ENCODE measurements at places on chromosomes 5 and 9.

DNA sequence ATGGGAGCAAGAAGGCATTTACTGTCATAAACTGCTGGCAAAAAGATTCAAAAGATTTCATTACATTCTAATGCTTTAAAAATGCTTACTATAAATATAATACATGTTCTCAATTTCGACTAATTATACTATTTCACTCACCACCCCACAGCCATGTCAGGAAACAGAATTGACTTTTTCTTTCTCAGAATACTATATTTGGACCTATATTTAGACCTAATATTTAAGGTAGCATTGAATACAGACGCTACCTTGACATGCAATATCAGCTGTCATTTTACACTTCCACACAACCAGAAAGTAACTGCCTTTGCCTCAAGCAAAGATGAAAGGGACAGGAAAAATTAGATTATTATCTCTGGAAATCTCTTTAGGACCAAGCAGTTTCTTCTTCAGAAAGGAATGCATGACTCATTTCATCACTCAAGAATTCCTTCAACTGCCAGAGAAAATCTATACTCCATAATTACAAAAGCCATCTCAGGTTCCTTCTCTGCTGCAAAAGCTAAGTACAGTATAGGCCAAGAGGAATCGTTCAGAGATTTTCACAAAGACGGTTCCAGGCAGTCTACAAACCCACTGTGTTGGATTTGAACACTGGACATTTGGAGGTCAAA, 11.8 kb upstream of the UBE2QL1 start:
- DNase-seq: no peak

GRCh38 chr5:14306329-14306815, 163.2 kb downstream of the TRIO start:
- no peak for DNase-seq

- no peak for DNase-seq
Measured at GRCh38 chr5:128920345-128921215, 44.7 kb upstream of the SLC27A6 start.

- DNase-seq: no peak
Measured at GRCh38 chr5:115415143-115415491, 118.7 kb upstream of the CCDC112 start.

GRCh38 chr5:107605596-107606125, 65.1 kb downstream of the EFNA5 start:
- DNase-seq: no peak

DNA sequence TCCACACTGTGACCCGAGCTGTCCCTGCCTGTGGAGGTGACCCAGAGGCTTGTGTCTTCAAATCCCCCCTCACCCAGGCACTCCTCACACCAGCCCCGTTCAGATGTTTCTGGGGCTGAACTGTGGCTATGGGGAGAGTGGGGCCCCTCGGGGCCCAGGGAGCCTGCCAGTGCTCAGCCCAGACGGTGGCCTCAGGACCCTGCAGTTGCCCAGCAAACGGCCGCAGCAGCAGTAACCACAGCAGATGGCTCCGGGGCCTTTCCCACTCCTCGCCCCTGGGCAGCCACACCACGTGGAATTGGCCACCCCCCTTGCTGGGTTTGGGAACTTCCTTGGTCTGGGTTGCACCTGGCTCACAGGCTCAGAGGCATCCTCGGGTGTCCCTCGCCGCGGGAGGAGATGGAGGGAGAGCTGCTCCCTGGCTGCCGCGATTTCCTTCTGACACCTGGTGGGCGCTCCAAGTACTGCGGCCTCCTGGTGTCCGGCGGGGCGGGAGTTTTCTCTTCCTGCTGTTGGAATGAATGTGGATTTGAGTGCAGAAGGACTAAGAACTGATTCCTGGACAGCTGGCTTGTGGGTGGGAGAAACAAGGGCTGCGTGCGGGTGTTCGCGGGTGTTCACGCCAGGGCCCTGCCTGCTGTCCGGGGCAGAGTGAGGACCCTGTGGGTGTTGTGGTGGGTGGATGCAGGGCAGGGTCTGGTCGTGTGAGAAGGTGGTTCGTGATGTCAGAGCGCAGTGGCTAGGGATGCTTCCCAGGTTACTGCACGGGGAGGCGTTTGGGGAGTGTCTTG, 97.5 kb downstream of the COL5A1 start:
- DNase-seq: peak; percentile 78

GRCh38 chr5:132673939-132674630, at the start of gene IL4:
Gene IL4 (plus strand): TSS chr5:132673989. CDS start chr5:132674051, 62 bp downstream.
- DNase-seq: no peak

- no peak for DNase-seq
Measured at GRCh38 chr5:125357660-125358059, 611.2 kb upstream of the ZNF608 start.

- DNase-seq: no peak
Measured at GRCh38 chr9:133809335-133809734, 71.2 kb upstream of the SARDH start.

DNA sequence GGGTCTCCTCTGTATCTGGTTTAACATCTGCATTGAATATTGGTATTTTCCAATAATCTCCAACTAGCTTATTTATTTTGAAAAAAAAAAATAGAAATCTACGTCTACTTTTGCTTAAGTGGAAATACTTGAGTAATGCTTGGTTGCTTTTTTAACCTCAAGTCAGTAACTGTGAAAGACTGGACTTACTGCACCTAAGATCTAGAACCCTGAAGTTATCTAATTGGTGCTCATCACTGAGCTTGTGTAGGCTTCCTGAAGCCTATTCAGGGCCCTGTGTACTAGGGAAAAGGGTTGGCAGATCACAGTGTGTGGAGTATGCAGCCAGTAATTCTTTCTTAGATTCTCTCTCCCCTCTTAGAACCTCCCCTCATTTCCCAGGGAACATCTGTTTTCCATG, 16.2 kb downstream of the SLC1A1 start:
- DNase-seq: no peak

DNA sequence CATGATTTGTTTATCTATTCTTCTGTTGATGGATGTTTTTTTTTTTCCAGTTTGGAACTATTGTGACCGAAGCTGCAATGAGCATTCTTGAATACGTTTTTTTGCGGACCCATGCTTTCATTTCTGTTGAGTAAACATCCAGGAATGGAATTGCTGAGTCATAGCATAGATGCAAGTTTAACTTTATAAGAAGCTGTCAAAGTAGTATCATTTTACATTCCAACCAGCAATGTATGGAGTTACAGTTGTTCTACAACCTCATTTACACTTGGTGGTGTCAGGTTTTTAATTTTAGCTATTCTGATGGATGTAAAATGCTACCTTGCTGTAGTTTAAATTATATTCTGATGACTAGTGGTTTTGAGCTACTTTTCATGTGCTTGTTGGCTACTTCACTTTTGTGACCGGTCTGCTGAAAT, 49.0 kb downstream of the NPR3 start:
- no peak for DNase-seq

- DNase-seq: no peak
Measured at GRCh38 chr5:54136516-54137440, 173.6 kb downstream of the ARL15 start.

GRCh38 chr9:129776938-129777768, 24.3 kb upstream of the PTGES start:
- DNase-seq: peak; percentile 84

- DNase-seq: no peak
Measured at GRCh38 chr5:94618029-94618492, 343 bp downstream of the KIAA0825 start.

- DNase-seq: peak; percentile 34
Measured at GRCh38 chr9:134619983-134620661, 21.5 kb upstream of the COL5A1 start.

DNA sequence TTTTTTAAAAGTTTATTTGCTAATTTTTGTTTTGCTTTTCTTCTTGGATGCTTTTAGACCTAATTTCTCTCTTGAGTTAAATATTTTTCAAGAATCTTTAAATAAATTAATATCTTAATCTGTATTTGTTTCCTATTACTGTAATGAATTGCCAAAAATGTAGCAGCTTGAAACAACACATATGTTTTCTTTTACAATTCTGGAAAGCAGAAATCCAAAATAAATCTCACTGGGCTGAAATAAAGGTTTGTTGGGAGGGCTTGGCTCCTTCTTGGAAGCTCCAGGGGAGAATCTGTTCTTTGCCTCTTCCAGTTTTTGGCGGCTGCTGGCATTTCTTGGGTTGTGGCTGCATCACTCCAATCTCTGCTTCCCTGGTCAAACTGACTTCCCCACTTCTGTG, 658.1 kb upstream of the ARRDC3 start:
- DNase-seq: no peak

DNA sequence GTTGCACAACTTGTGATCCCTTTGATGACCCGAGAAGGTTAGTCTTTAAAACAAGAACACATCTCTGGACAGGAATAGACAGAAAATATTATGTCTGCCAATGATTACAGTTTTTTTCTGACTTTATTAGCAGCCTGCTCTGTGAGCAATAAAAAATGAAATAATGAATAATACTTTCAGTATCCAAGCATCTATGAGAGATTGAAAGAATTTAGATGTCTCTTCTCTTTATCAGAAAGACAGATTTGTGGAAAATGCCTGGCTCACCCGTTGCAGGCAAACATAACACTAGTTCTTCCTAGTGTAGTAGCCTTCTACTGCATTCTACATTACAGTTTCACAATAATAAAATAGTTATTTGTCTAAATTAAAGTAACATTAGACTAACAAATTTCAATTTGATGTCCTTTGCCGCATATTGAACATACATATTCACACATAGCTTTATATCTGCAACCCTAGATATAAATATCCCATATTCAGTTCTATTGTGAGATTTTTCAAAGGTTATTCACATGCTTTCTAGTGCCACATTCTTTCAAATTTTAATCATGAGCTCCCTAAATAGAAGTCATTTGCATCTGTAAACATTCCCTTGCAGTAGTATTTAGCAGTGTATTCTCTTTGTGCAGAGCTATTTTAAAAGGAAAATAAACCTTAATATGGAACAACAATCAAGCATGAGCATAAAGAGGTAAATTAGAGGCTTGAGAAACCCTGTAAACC, 267.3 kb downstream of the EFNA5 start:
- DNase-seq: no peak

- DNase-seq: no peak
Measured at GRCh38 chr5:134275822-134276221, 49.9 kb upstream of the PPP2CA start.

- DNase-seq: no peak
Measured at GRCh38 chr5:72209147-72210115, 102.2 kb downstream of the MAP1B start.

DNA sequence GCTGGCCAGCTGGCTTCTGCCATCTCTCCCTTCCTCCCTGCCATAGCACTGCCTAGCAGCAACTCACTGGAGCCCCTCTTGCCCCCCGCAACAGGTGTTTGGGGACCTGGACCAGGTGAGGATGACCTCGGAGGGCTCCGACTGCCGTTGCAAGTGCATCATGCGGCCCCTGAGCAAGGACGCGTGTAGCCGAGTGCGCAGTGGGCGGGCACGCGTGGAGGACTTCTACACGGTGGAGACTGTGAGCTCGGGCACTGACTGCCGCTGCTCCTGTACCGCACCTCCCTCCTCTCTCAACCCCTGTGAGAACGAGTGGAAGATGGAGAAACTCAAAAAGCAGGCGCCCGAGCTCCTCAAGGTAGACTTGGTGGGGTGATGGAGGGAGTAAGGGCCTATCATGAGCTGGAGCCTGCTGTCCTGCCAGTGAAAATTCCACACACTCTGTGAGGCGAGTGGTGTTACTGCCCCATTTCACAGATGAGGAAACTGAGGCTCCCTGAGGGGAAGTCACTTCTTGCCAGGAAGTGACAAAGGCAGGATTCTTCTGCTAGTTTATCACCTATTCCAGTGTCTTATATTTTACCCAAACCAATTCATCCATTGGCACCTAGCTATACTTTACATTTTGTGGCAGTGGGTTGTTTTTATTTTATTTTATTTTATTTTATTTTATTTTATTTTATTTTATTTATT, 10.1 kb downstream of the OLFML2A start:
- DNase-seq: peak; percentile 23

DNA sequence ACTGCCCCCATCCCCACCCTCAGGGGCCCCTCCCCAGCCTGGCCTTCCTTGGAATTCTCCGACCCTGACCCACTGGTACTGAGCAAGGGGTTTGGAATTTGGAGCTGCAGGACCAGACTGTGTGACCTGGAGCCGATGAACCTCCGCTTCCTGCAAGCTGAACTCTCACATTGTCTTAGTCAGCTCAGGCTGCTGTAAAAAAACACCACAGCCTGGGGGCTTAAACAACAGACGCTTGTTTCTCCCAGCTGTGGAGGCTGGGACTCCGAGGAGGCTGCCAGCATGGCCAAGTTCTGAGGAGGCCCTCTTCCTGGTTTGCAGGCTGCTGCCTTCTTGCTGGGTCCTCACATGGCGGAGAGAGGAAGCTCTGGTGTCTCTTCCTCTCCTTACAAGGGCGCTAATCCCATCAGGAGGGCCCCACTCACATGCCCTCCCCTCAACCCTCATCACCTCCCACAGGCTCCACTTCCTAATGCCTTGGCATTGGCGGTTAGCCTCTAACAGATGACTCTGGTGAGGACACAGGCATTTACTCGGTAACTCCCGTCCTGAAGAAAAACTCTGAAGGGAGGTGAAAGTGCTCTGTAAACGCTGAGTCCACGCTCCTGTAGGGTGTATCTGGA, 42.4 kb downstream of the C5orf15 start:
- no peak for DNase-seq

GRCh38 chr5:111126896-111127295, 34.7 kb downstream of the WDR36 start:
- DNase-seq: no peak

- no peak for DNase-seq
Measured at GRCh38 chr9:93234600-93234999, 50.7 kb downstream of the WNK2 start.

DNA sequence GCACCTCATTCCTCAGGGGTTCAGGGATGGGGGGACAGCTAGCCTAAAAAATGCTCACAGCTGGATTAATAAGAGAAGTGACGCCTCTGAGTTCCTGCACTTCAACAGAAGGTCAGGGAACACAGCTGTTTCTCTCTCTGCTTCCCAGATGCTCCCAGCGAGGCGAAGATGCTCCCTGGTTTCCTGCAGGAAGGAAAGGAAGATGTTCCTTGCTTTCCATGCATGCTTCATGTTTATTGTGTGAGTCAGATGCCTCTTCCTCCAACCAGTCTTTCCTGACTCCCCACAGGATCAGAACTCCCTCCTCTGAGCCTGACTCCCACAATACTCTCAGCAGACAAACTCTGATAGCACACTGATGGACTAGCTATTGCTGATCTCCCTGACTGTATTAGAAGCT, 71.9 kb downstream of the MFAP3 start:
- no peak for DNase-seq

DNA sequence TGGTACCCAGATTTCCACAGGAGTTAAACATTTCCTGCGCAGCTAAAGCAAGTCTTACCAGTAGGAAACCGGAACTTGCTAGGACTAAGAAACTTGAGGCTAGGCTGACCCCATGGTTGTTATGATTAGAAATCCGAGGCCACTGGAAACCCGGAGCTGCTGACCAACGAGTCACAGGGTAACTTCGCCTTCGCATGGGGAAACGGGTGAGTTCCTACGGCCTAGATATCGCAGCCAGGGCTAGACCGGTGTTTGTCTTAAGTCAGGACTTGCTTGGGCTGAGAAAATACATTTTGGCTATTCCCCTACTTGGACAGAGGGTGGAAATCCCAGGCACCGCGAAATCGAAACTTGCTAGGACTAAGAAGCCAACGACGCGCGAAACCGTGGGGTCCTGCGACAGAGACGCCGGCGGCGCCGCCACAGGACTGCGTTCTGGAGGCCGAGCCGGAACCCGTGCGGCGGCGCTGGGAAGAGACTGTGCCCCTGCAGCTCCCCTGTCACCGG, 1.6 kb upstream of the ANXA2R start:
- no peak for DNase-seq

- DNase-seq: no peak
Measured at GRCh38 chr5:158739951-158740757, 359.6 kb downstream of the EBF1 start.

- DNase-seq: no peak
Measured at GRCh38 chr5:112411903-112412302, 7.2 kb downstream of the EPB41L4A start.
